ENCODE measurements at places on chromosomes 7 and 10.

- no peak for DNase-seq
These were observed 46.3 kb upstream of the SHH start for GRCh38 chr7:155858521-155859061.

GRCh38 chr7:66779669-66780409, 39.3 kb downstream of the RABGEF1 start:
- DNase-seq: no peak

GRCh38 chr10:3559011-3559410, 226.0 kb downstream of the KLF6 start:
- DNase-seq: no peak

- DNase-seq: no peak
These were observed 595.0 kb downstream of the ARL4A start for GRCh38 chr7:13282377-13282980.

DNA sequence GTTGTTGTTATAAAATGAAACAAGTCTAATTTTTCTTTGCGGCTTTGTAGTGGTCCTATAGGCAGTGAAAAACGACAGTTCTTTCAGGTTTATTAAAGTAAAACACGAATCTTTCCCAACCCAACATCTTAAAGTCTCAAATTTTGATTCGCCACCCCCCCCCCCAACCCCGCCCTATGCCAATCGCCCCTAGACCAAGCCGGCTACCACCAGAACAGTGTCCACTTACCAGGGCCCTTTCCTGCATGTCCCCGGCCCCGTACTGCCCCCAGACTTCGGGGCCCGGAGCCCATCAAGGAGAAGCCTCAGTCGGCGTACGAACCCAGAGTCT, 335 bp upstream of the CHCHD1 start:
- no peak for DNase-seq

GRCh38 chr7:111710839-111711380, 148.6 kb upstream of the IMMP2L start:
- no peak for DNase-seq

- DNase-seq: no peak
These were observed 20.5 kb upstream of the ZNF273 start for GRCh38 chr7:64882341-64883112.

- DNase-seq: no peak
These were observed 11.9 kb upstream of the LRRC27 start for GRCh38 chr10:132319853-132320653.

DNA sequence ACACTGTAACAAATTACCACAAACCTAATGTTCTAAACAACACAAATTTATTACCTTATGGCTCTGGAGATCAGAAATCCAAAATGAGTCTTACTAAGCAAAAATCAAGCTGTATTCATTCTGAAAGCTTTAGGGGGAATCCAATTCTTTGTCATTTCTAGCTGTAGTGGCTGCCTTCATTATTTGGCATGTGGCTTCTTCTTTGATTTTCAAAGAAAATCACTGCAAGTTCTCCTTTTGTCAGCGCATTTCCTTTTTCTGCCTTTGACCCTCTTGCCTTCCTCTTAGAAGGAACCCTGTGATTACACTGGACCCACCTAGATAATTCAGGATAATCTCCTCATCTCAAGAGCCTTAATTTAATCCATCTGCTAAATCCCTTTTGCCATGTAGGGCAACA, 36.9 kb downstream of the ZPBP start:
- DNase-seq: no peak

- no peak for DNase-seq
These were observed 14.5 kb downstream of the BAZ1B start for GRCh38 chr7:73507556-73507955.

DNA sequence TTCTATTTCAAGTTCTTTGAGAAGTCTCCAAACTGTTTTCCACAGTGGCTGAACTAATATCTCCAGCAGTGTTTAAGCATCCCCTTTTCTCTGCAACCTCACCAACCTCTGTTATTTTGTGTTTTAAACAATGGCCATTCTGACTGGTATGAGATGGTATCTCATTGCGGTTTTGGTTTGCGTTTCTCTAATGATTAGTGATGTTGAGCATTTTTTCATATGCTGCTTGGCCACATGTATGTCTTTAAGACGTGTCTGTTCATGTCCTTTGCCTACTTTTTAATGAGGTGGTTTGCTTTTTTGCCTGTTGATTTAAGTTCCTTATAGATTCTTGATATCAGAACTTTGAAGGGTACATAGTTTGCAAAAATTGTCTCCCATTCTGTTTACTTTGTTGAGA, 156.6 kb upstream of the IMMP2L start:
- no peak for DNase-seq

Measured in DMS79 treated with DMSO at 0.1 percent for 48 hours (cell line).